ENCODE measurements at places on chromosomes 11 and 22.

- DNase-seq, result no peak
These were observed 238.8 kb downstream of the TBC1D22A start for GRCh38 chr22:47001288-47001687.

- no peak for DNase-seq
These were observed 5.7 kb downstream of the PTS start for GRCh38 chr11:112231952-112232351.

DNA sequence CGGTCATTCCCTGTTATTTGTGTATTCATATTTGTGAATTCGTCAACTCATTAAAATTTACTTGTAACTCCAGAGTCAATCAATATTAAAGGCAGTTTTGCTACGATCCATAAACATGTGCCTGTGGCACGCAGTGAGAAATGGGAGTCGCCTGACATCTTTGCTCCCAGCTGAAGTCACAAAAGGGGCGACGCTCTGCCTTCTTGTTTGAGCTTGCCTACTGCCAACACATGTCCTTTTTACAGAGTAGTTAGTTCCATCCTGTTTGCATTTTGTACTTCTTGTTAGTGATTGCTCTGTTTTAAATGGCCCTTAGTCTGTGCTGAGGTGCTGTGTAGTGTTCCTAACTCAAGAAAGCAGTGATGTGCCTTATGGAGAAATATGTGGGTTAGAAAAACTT is 305.3 kb downstream of the ETS1 start:
- no peak for DNase-seq

DNA sequence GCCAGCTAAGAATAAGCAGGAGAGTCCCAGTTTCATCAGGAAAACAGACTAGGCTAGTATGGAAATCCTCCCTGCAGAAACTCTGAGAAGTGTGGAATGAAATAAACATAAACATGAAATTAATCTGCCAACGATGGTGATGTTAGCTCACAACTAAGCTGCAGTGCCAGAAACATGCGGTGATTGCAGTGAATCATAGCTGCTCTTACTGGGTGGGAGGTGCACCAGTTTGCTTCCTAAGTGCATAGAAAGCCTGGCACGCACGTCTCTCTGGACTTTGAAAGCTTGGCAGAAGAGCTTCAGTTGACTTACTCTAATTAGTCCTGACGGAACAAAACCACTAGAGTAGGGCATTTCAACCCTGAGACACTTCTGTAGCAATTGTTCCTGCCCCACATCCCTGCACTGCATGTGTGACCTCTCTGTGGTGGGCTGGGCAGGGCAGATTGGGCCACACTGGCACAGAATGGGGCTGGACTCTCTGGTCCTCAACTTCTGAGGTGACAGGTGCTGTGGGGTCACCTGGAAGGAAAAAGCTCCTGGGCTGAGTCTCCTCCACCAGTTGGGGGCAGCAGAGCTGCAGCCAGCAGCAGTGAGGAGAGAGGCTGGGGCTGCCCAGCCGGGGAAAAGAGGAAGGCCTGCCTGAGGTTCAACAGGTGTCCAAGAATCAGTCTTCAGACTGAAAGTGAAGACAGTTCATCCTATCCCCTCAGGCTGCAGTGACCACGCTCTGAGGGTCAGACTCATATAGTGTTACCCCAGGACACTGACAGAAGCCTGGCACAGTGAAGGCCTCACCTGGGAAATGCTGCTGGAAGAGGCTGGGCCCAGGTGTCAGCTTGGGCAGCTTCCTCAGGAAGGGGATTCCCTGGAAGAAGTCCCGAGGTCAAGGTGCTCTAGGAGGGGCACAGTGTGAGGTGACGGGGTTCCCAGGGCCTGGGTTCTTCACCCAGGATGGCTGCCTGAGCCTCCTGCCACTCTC is 40.5 kb downstream of the GGTLC2 start:
- no peak for DNase-seq

DNA sequence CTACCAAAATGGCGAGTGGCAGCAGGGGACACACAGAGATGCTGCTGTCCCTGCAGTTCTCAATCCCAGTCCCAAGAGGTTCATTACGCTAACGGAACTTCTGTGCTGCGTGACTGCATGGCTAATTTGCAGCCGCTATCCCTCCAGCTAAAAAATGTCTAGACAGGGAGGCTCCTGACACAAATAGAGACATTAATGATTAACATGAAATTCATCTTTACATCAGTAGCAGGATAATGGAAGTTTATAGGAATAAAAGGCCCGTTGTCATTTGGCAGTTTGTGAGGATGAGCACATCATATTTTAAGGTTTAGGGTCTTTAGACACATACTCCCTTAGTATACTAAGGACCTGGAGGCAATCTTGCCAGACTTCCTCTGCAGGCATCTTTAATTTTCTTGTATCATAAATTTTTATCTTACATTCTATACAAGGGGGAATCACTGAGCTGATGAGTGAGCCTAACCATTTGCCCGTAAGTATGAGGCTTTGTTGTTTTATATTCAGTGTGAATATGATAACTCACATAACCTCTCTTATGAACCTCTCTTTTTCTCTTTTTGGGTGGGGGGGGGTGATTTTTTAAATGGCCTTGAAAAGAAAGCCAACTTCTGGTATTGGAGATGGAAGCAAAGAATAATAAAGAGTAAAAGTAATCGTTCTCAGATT is 99.8 kb upstream of the OR9G4 start:
- DNase-seq, result no peak

DNA sequence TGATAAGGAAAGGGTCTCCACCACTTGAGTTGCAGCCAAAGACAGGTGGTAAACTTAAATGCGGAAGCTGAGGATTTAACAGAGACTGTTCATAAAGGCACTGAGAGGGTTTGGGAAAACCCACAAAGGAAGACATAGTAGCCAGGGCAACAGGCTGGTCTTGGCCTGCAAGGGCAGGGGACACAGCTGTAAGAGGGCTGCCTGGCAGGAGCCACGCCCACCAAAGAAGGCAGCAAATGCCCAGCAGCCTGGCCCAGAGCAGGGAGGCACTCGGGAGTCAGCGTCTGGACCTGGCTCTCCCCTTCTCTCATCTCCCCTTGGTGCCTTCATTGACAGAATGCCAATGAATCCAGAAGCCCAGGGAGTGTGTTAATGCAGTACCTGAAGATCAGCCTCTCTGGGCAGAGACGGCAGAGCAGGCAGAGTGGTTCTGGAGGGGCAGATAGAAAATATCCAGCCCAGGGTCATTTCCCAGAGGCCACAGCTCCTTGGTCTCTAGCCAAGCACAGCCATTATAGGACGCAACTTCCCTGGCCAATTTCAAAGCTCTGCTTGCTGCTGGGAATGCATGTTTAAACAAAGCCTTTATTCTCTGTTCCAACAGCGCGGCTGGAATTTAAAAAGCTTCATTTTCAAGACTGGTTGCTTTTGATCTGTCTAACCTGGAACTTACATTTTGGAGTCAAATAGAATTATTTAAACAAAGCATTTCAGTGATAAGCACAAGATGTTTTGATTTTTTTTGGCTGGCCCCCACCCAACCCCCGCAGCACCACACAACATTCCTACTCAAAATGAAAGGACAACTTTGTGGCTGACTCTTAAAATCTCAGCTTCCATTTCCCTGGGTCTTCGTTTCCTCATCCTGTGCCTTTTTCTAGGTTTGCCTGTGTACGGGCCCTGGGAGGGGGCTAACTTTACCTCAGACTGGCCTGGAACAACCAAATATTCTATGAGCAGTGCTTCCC is 125.6 kb upstream of the LMO1 start:
- no peak for DNase-seq

DNA sequence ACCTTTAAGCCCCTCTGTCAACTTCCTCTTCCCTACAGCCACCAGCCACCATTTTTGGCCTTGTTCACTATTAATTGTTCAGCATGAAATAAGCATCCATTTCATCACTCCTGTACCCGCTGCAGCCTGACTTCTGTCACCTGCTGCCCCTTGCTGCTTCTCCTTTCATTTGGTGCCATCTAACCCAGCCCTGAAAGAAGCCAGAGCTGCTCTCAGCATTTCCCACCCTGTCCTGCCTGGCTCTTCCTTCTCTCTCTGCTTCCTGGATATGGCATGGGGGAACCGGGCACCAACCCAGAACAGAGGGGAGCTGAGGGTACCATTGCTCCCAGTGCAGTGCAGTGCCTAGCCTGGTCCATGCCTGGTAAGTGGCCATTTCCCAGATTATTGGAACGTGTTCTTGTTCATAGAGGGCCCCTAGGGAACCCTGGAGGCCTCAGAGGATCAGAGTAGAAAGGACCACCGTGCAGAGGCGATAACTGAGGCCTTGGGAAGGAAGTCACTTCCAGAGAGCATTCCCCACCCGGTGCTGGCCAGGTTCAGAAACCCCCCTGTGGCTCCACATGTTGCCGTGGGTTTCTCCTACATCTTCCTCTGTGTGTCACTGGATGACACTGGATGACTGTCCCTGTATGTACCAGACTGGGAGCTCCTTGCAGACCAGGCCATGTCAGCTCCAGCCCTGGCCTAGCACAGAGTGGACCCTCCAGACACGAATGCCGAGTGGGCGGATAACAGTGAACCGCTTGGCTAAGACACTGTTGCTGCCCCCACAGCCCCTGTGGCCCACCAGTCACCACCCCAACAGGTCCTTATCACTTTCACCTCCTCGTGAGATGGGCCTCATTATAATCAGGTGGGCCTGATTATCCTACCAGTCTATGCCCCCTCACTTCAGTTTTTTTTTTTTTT is 4.7 kb downstream of the YDJC start:
- no peak for DNase-seq

DNA sequence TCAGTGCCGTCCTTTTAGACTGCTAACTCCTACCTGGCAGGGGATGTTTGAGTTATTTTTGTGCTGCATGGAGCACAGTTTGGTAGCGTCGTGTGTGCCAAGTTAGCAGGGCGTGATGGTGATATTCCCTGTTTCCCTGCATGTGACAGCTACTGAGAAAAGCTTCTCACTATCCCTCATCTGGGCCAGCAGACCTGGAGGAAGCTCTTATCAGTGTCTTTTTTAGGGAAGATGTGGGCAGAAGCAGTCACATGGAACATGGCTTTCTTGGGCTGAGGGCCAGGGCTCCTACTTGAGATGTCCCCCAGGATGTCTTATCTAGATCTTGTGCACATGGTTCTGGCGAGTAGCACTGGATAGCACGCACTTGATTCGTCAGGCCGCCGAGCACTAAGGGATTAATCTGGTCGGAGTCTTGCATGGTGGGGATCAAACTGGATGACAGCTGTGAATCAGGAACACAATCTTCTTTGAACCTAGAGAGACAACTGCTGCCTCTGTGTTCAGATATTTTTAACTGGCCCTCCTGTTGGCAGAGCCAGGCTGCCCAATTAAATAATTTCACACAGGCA is 33.8 kb downstream of the TECTA start:
- no peak for DNase-seq

DNA sequence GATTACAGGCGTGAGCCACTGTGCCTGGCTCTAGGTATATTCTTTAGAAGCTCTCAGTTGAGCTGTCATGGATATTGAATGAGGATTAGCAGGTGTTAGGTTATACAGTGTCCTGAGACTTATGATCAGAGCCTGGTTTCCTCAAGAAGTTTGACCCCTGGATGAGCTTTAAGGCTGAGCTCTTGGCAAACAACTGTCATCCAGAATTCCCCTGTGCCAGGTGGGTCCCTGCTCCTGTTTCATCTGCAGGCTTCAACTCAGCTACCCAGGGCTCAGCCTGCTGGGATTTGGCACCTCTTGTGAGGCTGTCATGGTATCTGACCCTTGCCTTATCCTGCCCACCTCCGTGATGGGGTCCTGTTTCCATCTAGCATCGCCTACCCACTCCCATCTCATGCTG is 24.3 kb downstream of the SERPINH1 start:
- no peak for DNase-seq

DNA sequence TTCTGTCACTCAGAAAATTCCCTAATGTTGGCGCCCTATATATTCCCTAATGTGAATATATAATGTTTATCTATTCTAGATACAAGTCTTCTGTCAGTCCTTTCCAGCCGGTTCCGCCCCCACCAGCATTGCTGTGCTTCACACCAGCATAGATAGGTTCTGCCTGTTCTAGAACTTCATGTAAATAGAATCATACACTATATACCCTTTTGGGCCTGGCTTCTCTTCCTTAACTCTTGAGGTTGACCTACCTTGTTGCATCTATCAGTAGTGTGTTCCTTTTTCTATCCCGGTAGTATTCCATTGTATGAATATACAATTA is 34.6 kb downstream of the OTOG start:
- no peak for DNase-seq

- DNase-seq, result no peak
These were observed 64.5 kb upstream of the TCF20 start for GRCh38 chr22:42334875-42335512.

GRCh38 chr11:73333640-73334383 is 25.7 kb downstream of the ARHGEF17 start:
- DNase-seq, result no peak

GRCh38 chr22:25139062-25139461 is 60.6 kb upstream of the CRYBB3 start:
- no peak for DNase-seq

- DNase-seq, result no peak
These were observed 18.9 kb downstream of the ZBTB16 start for GRCh38 chr11:114078423-114078822.

- peak; percentile 29 for DNase-seq
These were observed 41.2 kb downstream of the IGLL5 start for GRCh38 chr22:22928666-22929380.

- no peak for DNase-seq
These were observed 3.3 kb downstream of the LTO1 start for GRCh38 chr11:69671734-69672465.

GRCh38 chr22:29382580-29383302 is 5.6 kb downstream of the AP1B1 start:
- no peak for DNase-seq

- DNase-seq, result no peak
These were observed 104.4 kb downstream of the STIM1 start for GRCh38 chr11:3959903-3960265.

DNA sequence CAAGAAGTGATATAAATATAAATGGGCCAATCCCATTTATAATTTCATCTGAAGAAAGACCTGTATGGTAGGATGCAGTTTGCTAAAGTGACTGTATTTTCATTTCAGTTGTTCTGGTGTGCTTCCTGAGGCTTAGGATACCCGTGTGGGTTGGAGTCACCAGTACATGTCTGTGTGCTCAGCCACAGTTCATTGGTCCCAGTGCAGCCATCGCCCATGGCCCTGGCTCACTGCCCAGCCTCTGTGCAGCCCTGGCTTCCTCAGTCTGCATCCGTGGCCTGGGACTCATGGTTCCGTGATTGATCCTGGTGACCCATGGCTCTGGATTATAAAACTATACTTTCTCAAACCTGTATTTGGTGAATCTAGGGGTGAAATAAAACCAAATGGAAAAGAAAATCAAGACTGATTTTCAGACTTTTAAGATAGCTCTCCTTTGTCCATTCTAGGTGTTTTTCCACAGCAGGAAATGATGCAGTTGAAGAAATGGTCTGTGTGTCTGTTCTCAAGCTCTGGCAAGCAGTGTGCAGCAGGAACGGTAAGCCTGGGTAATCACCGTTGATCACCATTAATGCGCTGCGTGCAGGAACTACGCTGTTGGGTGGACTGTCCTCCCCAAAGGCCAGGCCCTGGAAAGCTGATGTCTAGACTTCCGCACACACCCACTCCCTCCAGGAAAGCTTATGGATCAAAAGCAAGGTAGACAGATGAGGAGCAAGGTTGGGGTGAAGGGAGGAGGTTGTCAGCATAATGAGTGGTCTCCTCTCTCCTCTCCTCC is 27.2 kb downstream of the TTC12 start:
- no peak for DNase-seq
